ENCODE measurements at places on chromosomes 2 and 18.
A peak's percentile ranks its signal among the peaks of the same experiment; 100 is the strongest.

- no peak for DNase-seq
Observed at GRCh38 chr2:24984912-24985311, 13.2 kb upstream of the DNAJC27 start.

- DNase-seq: no peak
Observed at GRCh38 chr2:40016151-40016885, 237.3 kb upstream of the THUMPD2 start.

DNA sequence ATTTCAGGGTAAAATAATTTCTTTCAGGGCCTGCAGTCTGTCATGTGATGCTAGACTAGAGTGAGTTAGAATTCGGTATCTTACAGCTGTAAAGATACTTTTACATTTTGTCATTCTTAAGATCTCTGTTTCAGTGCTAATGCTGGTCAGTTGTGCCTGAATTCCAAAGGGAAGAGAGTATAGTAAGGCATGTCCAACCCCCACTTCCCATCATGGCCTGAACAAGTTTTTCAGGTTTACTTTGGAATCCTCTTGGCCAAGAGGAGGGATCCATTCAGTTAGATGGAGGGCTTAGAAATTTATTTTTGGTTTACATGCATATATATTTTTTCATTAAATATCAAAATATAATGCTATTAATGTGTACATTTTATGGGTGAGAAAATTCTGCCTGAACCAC lies 596.6 kb downstream of the XIRP2 start:
- no peak for DNase-seq

- no peak for DNase-seq
Observed at GRCh38 chr2:241739651-241740050, 5.2 kb downstream of the D2HGDH start.

- DNase-seq: peak; percentile 23
Observed at GRCh38 chr2:20796374-20796791, 26.5 kb downstream of the LDAH start.

GRCh38 chr2:192228685-192229084 lies 34.0 kb upstream of the TMEFF2 start:
- DNase-seq: no peak

DNA sequence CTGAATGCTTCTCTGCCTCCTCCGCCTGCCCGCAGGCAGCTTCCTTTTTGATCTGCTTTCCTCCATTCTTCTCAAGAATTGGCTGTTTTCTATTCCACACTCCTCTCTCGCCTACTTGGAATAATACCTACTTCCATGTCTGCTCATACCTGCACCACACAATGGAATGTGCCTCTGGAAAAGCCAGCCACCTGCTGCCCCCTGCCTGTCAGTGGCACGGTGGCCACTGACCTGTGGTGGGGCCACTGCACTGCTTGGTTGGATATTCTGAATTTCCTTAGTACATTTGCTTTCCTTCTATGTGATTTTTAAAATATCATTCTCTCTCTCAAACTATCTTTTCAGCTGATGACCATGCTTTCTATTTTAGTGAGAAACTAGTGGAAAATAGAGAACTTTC lies 406.9 kb downstream of the DCDC2C start:
- DNase-seq: peak; percentile 29

DNA sequence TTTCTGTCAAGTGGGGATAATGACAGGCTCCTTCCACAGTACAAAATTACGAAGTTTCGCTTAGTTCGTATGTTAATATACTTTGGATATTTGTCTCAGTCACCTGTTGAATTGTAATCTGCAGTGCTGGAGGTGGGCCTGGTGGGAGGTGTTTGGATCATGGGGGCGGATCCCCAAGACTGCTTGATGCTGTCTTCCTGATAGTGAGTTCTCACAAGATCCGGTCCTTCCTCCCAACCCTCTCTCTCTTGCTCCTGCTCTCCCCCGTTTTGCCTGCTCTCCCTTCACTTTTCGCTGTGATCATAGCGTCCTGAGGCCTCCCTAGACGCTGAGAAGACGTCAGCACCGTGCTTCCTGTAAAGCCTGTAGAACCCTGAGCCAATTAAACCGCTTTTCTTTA lies 97.1 kb upstream of the EPB41L3 start:
- DNase-seq: no peak

GRCh38 chr2:72920318-72921087 lies 3.2 kb downstream of the EMX1 start:
- no peak for DNase-seq

DNA sequence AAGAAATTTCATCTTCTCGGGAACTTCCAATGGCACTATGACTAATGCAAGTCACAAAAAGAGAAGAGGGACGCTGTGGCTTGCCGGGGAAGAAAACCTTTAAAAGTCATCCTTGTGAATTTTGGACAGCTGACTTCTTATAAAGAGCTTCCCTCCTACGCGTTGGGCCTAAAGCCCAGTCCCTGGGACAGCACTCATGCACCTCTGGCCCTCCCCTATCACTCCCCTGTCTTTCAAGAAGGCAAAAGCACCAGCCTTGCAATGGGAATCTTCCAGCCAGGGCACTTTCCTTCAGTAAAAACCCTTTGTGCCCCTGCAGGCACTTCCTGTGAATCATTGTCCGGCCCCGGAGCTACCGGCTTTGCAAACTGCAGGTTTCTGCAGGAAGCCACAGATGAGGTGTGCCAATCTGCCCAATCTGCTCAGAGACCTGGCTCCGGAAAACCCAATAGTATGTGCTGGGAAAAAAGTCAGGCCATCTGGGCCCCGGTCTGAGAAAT lies 7.1 kb downstream of the MREG start:
- DNase-seq: no peak

- DNase-seq: no peak
Observed at GRCh38 chr18:2846636-2847316, at the start of gene EMILIN2. Gene EMILIN2, plus strand, starts transcription at chr18:2847006. Its CDS starts 183 bp downstream, at chr18:2847189.

DNA sequence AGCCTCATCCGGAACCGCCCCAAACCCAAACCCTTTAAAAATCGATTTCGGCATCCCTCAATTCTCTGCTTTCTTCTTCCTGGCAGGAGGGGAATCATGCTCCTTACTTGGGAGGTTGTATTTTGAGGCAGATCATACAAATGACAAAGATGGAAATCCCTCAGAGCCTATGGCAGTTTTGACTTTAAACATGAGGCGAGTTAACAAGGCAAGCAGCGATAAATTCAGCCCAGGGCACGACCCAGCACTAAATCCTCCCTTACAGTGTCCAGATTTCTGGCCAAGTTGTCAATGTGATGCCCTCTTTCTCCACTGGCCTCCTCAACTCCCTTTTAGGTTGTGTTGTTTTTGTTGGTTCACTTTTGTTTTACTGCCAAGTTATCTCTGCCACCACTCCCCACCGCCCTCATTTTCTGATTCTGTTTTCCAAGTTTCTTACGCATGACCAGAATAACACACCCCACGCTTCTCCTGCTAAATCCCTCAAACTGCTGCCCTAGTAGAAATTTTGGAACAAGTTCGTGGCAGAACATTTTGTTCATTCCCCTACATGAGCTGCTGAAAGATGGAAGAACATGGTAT lies 68.3 kb downstream of the CTAGE1 start:
- no peak for DNase-seq

GRCh38 chr2:54603357-54603756 lies 120.1 kb upstream of the EML6 start:
- no peak for DNase-seq

DNA sequence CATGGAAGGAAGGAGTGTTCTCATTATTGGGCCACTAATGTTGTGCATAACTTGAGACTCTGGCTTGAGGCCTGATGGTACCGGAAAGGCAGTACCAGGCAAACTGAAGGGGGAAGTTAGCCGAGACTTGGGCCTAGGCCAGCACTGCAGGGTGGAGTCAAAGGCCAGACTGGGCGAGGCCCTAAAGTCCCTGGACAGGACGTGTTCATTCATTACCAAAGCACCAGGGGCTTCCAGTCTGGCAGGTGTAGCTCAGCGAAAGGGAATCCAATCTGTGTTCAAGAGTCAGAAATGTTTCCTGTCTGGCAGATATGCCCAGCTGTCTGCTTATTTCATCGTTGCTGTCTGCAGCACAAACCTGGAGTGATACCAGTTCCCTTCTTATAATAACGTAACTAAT lies 4.7 kb upstream of the ITSN2 start:
- peak; percentile 58 for DNase-seq

DNA sequence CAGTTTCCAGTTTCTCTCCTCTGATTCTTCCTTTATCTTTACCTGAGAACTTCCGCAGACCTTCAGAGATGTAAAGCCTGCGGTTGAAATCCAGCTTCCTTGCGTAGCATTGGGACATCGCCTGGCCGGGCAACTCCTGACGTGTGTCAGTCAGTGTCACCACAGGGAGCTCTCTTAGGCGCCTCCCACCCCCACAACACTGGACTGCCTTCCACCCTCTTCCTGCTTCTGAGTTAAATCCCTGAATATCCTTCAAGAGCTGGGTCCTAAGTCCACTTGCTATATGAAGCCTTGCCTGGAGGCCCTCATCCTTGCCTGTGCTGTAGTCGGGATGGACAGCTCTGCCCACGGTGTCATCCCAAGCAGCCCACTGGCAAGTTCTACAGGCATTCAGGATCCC lies 179.4 kb downstream of the SEPTIN10 start:
- no peak for DNase-seq

- DNase-seq: peak; percentile 29
Observed at GRCh38 chr18:45920367-45920766, 46.8 kb downstream of the EPG5 start.

- DNase-seq: no peak
Observed at GRCh38 chr2:230874456-230874855, 9.7 kb downstream of the ITM2C start.

GRCh38 chr2:160205505-160205904 lies 5.4 kb upstream of the ITGB6 start:
- peak; percentile 96 for DNase-seq

DNA sequence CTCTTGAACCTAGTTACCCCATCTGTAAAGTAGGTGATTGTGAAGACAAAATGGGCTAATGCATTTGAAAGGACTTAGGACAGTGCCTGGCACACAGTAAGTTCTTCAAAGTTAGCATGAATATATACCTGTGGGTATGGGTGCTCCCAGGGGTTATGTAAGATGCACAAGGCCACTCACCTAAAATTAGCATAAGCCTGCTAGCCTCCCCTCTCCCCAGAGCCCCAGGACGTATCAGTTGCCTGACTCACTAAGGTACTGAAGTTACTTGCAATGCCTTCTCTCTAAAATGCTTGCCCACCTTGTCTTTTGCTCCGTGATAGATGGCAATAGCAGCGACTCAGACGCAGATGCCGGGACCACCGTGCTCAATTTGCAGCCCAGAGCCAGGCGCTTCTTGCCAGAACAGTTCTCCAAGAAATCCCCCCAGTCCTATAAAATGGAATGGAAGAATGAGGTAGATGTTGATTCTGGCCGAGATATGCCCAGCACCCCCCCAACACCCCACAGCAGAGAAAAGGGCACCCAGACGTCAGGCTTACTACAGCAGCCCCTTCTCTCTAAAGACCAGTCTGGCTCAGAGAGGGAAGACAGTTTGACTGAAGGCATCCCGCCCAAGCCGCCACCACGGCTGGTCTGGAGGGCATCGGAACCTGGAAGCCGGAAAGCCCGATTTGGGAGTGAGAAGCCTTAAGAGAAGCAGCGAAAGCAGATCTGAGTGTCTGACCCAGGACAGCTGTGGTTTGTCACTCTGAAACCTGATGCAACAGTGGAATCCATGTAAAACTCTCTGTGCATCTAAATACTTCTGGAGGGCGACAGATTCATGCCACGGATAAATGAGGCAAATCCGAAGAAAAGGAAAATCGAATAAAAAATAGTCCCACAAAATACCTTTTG lies 53.8 kb upstream of the TMEM182 start:
- DNase-seq: no peak

DNA sequence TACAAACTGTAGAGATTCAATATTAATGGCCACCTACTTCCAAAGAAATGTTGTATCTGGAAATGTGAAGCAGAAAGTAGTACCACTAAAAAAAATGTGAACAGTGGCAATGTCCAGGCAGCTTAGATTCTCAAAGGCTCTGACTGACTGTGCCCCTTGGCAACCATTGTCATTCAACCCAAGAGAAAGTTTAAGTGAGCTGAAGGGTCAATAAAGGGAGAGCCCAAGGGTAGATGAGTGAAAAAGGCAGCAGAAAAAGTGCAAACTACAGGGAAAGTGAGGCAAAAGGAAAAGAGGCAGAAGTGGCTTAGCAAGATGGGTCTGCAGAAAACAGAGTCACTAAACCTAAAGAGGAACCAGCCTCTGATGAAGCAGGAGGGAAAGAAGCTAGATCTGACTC lies 802.9 kb downstream of the CPS1 start:
- DNase-seq: no peak

- DNase-seq: no peak
Observed at GRCh38 chr2:36478332-36478738, 119.6 kb downstream of the FEZ2 start.

DNA sequence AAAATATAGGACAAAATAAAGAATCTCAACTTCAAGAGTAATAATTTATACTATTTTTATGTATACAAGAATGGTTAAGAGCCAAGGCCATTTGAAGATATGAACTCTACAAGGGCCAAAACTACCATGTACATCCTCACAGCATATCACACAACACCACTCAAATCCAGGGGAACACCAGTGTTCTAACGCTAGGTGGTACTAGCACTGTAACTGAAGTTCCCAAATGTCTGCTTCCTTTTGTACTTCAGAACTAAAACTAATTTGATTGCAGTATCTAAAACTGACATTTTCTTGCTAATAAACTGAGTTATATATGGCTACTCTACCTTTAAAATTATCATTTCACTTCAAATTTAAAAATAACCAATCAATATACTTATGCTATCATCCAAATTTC lies 47.0 kb downstream of the REV1 start:
- DNase-seq: no peak

GRCh38 chr2:144439993-144440392 lies 79.9 kb downstream of the ZEB2 start:
- no peak for DNase-seq

- DNase-seq: no peak
Observed at GRCh38 chr2:26645762-26646161, 4.6 kb upstream of the CIB4 start.

- no peak for DNase-seq
Observed at GRCh38 chr2:235504441-235505180, 10.8 kb downstream of the AGAP1 start.

DNA sequence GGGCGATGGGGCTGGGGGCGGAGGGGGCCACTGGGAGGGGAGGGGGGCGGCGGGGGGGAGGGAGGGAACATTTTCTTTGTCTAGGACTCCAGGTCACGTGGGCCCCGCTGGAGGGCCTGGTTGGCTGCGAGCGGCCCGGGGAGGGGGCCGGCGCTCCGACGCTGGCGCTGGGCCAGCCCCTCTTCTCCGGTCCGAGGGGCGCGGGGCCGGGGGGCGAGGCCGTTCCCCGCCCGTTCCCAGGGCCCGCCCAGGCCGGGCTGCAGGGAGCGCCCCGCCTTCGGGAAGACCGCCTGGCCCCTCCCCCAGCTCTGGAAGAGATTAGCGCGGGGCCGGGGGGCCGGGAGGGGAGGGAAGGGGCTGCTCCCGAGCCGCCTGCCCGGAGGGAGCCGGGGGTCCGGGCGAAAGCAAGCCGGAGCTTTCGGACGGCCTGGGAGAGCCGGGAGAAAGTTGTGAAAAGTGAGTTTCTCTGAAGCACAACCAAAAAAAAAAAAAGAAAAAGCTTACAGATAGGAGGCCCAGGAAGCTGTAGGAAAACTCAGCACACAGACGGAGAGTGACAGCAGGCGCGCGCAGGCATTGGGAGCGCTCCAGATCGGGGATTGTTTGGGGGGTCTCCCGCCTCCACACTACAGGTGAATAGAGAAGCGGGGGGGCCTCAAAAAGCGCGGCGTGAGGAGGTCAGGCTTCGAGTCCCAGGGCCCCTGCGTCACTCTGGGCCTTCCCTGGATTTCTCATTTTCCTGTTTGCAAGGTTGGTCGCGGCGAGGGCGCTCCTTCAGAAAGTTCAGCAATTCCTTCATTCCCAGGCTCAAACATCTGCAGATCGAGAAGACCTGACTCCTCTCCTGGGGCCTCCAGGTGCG lies 84.1 kb upstream of the POMC start:
- DNase-seq: peak; percentile 33

GRCh38 chr2:16630463-16630862 lies 35.2 kb downstream of the CYRIA start:
- DNase-seq: no peak

Data from HT-29 (cell line).